ENCODE measurements at places on chromosomes 11 and 22.

- H3K4me3 ChIP-seq: no peak overlapping the region
- no peak for DNase-seq
- H3K4me1 ChIP-seq: peaks cover 5% of the 10 kb centered on the region
- H3K27ac ChIP-seq: no peak overlapping the region
These were observed 37.1 kb upstream of the NNMT start for GRCh38 chr11:114259124-114259526.

DNA sequence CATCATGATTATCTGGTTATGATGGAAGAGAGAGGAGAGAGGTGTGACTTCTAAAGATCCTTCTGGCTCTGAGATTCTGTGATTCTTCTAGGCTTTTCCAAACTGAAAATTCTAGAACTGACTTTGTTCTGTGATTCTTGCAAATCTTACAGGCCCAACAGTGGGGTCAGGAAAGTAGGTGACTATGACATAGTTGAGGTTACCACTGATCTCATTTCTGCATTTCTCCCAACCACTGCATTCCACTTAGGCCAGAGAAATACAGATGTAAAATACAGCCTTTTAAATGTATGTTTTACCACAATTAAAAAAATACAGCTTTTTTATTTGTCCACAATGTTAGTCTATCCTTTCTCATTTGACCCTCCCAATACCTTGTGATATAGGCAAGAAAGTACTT is 83.7 kb downstream of the STIM1 start:
- H3K27me3 ChIP-seq: no peaks in the 10 kb centered on the region
- H3K4me3 ChIP-seq: no peak overlapping the region
- H3K27ac ChIP-seq: no peak overlapping the region
- peaks cover 45% of the 10 kb centered on the region for H3K4me1 ChIP-seq
- H3K36me3 ChIP-seq: peaks cover 9% of the 10 kb centered on the region

GRCh38 chr11:125410091-125410490 is 86.0 kb downstream of the FEZ1 start:
- no peak overlapping the region for H3K4me3 ChIP-seq
- peaks cover 11% of the 10 kb centered on the region for H3K27me3 ChIP-seq
- no peaks in the 10 kb centered on the region for H3K36me3 ChIP-seq
- no peaks in the 10 kb centered on the region for H3K4me1 ChIP-seq

DNA sequence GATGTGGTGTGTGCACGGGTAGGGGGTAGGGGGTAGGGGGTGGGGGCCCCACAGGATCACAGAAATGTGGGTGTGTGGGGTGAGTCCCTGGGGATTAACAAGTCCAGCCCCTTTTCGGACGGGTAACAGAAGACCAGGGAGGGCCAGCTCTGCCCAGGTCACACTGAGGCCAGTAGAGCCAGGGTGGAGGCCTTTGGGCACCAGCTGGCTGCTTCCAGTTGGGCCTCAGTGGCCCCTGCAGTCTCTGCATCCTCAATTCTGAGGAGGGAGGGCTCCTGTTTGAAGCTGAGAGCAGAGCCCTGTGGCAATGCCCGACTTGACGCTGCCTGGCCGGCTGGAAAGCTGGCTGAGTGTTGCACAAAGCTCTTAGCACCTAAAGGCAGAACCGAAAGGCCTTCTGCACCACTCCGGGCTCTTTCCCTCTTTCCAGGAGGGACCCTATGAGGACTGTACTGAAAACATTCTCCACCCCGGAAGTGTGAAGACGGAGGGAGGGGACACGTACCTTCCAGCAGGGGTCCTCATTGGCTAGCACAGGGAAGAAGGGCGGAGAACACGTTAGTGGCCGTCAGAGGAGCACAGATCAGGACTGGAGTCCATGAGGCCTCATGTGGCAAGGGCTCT is 120.4 kb downstream of the PHF21B start:
- H3K27me3 ChIP-seq: no peaks in the 10 kb centered on the region
- H3K27ac ChIP-seq: no peak overlapping the region
- H3K36me3 ChIP-seq: no peaks in the 10 kb centered on the region
- no peaks in the 10 kb centered on the region for H3K4me1 ChIP-seq
- no peak for DNase-seq

- DNase-seq: no peak
- H3K4me3 ChIP-seq: no peak overlapping the region
- H3K4me1 ChIP-seq: peaks cover 7% of the 10 kb centered on the region
- H3K36me3 ChIP-seq: no peaks in the 10 kb centered on the region
- H3K27me3 ChIP-seq: no peaks in the 10 kb centered on the region
These were observed 8.3 kb downstream of the TPBGL start for GRCh38 chr11:75248924-75249256.

- no peaks in the 10 kb centered on the region for H3K4me1 ChIP-seq
- no peaks in the 10 kb centered on the region for H3K27me3 ChIP-seq
- H3K4me3 ChIP-seq: no peak overlapping the region
- H3K27ac ChIP-seq: no peak overlapping the region
These were observed 485.9 kb upstream of the TENM4 start for GRCh38 chr11:79926707-79927106.

Measured in CD4-positive, alpha-beta T cell (primary cell).